ENCODE measurements at places on chromosomes 6 and 20.

DNA sequence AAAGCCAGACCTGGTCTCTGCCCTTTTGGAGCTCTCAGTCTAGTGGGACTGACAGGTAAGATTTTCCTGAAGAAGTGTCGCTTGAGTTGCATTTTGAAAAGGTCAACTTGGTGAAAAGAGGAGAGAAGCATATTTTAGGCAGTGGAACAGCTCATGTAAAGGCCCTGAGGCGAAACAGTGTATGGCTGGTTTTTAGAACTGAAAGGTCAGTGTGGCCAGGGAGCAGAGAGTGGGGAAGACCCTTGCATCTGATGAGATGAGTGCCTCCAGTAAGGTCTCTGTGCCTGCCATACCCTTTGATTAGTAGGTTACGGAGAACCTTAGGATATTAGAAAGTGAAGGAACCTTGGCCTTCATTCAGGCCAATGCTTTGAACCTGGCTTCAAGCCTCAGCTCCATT is 55.9 kb upstream of the SAYSD1 start:
- DNase-seq: no peak

- DNase-seq: no peak
Measured at GRCh38 chr6:154252678-154253077, 103.9 kb downstream of the IPCEF1 start.

- DNase-seq: no peak
Measured at GRCh38 chr6:139230391-139230840, 61.4 kb downstream of the TXLNB start.

GRCh38 chr6:6407071-6407741 is 86.7 kb upstream of the F13A1 start:
- no peak for DNase-seq

DNA sequence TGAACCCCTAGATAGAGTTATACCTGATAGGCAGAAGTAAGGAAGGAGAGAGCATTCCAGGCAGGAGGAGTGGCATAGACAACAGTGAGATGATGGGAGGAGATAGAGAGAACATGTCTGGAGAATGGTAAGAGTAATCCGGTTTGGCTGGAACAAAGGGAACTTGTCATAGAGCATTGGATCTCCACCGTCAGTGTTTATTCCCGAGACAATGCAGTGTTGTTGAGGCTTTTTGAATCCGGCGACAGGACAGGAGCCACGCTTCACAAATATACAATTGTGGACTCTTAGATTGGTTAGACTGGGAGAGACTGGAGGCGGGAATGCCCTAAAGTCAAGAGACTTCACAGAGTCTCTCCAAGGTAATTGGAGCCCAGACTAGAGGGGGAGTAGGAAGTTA is 119.8 kb downstream of the ANKS1A start:
- DNase-seq: no peak

DNA sequence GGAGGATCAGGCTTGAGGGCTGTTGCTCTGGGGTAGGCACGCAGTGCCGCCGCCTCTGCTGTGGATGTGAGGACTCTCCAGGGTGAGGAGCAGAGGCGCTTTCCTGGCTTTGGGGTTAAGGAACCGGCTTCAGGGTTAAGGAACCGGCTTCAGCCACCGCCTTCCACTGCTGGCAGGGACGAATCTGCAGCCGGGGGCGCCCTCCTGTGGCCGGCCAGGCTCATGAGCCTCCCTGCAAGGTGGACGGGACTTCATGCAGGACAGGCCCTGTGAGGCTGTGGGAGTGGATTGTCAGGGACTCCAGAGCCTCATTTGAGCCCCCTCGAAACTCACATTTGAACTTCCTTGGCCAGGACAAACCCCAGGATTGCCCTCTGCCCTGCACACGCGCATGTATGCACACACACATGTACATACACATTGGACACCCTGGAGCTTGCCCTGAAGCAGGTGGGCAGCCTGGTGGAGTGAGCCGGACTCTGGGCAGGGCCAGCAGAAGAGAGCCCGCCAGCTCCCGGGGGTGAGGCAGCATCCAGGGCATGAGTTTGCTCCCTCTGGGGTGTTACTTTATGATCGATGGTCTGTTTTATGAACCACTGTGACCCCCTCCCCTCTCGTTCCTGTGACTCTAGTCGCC is 146.9 kb downstream of the PHACTR3 start:
- DNase-seq: no peak

DNA sequence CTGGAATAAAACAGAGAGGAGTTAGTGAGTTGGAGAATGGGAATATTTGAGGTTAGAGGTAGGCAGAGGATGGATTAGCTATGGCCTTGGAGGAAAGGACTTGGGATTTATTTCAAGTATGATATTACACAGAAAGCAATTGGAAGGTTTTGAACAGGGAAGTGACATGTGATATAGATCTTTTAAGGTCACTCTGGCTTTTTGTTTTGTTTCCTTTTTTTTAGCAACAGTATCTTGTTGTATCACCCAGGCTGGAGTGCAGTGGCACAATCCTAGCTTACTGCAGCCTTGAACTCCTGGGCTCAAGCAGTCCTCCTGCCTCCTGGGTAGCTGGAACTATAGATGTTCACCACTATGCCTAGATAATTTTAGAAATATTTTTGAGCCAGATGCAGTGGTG is 190.3 kb downstream of the UTRN start:
- DNase-seq: no peak

GRCh38 chr6:75611702-75612375 is 10.2 kb downstream of the SENP6 start:
- no peak for DNase-seq
